PC-3 (cell line): ENCODE measurements at places on chromosomes 5 and 9.

DNA sequence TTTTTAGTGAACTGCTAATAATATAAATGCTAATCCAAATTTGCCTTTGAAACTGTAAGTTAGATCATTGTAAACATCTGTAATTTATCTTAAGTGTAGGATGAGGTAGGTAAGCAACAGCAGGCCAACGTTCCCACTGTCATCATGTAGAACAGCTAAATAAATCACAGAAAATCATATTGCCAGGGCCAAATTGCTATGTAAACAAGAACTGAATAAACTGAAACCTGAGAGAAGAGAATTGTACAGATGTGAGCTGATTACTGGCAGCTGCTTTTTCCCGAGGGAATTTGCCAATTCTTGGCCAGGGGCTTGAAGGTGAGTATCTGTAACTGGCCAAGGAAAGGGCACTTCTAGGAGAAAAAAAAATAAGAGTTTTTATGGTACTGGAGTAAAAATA, 97.6 kb downstream of the CDH10 start:
- no peak for DNase-seq

DNA sequence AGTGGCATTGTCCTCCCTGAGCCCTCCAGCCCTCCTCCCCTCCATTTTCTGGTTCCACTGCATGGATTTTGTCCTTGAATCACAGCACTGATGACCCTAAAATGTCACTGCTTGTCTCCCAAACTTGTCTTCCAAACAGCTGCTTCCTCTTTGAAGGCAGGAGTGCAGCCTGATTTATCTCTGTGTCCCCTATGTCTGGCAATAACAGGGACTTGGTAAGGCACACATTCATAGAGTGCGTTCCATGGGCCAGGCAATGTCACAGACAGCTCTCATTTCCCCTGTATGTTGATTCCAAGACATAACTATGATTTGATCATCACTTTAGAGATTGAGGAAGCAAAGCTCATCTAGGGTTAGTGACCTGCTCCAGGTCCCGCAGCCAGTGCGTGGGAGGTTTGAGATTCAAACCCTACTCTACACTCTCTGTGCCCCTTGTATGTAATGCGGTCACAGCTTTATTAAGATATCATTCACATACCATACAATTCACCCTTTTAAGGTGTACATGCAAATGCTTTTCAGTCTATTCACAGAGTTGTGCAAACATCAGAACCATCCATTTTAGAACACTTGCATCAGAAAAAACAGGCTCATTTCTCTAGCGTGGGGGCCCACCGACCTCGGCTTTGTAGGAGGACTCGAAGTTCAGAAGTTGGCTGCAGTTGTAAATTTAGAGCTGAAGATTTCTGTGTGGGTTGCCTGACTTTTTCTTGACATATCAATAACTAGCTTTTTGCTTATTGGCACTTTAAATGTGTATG, 28.4 kb upstream of the BOD1 start:
- DNase-seq, result no peak

DNA sequence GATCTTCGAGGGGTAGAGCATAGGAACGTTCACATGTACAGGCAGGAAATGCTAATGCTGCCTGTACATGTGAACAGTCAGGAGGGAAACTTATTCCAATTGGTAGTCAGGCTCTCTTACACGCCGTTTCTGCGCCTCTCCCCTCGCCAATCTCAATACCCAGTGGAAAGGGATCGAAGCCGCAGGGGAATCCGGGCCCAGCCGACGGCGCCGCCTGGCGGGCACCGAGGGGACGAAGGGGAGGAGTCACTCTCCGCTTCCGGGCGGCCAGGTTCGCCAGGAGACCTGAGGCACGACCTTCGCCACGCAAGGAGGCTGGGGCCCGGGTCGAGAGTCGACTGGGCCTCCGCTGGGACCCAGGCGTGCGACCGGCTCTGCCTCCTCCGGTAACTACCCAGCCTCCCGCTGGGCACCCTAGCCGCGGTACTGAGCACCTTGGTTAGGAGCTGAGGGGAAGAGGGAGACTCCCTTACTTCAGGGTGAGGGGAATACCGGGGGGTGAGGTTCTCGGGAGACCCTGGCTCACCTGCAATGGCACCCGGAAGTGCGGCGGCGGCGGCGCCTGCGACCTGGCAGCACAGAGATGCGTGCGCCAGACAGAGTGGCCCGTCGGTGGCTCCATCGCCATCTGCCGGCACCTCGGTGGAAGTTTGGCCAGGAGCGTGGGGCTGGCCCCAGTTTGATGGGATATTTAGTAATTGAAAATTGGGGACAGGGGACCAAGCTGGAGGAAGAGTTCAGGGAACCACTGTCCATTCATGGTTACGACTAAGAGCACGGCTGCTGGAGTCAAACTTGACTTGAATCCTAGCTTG, at the start of gene PIGO:
Gene PIGO (minus strand): TSS at position 557 of the 815 bp plus-strand sequence. CDS start 1,026 bp downstream, outside the sequence.
- peak; percentile 77 for DNase-seq

- DNase-seq, result peak; percentile 76
Measured at GRCh38 chr9:88534456-88535225, at the start of gene NXNL2. Gene NXNL2 (plus strand): TSS chr9:88535178. CDS start chr9:88535435, 257 bp downstream.

DNA sequence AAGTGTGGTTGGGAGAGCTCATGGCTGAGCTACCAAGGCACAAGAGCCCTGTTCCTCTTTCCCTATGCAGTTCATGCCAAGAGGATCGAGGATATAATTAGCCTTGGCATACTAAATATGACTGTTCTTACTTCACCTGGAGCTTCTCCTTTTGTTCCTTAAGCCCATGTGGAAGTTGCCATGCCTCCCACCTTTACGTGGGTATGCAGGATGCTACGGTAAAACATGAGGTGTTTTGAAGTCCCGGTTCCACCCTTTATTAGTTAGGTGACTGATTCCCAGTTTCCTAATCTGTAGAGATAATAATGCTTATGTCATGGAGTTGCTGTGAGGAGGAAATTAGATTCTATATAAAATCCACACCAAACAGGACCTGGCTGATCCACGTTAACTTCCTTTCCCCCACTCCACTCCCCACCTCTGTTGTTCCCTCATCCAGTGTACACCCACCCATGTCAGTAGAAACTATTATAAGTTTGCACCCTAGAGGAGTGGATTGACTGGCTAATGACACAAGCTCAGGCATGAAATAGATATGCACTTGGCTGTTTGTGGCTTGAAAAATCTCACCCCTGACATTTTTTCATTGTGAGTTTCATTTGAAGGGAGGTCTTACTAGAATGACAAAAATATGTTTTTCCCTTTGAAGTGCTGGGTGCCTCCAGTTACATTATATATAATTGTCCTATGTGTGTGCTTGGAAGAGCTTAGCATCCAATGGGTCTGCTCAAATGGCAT, 36.8 kb upstream of the SHOC1 start:
- no peak for DNase-seq

- DNase-seq, result no peak
Measured at GRCh38 chr9:102514541-102514940, 480.6 kb upstream of the CYLC2 start.

DNA sequence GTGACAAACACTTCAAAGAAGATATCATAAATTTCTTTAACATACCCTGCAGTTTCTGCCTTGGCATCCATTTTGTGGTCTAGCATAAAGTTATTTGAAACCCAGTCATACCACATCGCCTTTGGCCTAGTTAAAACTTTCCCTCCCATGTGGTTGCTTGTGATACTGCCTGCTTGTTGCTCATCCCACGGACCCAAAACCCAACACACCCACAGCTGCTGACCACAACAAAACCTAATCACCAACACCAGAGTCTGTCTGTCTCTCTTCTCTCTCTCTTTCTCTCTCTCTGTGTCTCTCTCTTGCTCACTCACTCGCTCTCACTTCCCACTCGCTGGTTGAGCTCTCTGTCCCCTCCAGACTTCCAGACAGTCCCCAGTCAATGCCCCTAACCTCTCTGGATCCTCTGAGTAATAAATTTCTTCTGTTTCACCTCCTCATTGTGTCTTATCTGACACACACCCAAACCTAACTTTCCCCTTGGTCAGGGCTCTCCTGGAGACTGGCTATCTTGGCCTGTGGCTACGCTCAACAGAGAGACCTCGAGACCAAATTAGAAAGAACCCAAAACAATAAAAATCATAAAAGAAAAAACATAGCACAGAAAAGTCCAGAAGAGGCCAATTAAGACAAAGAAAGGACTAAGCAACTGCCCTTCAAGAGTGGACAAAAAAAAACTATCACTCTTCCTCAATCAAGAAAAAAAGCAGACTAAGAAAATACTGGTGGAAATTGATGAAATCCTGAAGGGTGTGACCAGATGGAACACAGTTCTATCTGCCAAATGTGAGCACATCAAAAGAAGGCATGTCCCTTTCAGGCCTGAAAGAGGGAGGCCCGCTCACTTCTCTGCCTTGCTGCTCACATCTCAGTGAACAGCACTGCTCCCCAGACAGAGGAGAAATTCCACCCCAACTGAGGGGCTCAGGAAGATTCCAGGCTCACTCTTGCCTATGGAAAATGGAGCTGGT, 41.5 kb downstream of the TTLL11 start:
- no peak for DNase-seq

DNA sequence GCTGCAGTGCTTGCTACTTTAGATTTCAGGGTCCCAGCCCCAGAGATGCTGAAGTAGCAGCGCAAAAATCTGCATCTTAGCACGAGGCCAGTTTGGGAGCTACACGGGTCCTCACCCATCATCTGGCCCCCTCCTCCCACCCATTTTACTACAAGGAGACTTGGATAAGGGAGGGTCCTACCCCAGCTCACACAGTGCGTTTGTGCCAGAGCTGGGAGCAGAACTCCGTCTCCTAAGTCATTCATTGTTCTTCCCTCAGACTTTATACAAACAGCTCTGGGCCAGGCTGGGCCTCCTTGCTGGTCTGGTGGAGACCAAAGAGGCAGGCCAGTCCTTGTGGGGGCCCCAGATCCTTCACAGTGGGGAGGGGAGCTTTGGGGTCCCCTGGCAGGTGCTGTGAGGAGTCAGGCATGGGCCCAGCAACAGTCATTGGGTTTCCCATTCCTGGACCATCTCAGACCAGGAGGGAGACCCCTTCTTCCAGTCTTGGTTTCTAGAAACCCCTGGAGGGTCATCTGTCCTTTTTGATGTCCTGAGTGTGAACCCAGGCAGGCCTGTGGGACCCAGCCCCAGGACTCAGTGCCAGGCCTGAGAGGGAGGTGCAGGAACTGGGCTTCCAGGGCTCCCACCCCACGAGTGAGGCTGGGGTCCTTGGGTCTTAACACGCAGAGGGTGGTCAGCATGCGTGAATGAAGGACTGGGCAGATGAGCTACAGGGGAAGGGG, 2.3 kb upstream of the IL17B start:
- DNase-seq, result no peak

DNA sequence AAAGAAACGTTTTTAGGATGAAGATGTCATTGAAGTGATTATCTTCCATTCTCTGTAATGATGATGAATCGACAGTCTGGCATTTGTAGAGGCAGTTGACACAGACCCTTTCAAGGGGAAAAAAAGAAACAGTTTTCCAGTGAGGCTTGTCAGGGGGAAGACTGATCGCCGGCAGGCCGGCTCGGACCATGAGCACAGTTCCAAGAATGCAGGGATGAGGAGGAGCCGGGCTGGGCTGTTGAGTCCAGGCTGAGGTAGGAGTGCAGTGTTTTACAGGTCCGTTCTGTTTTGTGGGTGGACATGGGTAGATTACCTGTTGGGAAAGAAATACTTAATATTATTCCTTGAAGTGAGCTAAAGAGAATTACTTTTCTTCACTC, 194.6 kb downstream of the AOPEP start:
- DNase-seq, result peak; percentile 56

- peak; percentile 52 for DNase-seq
Measured at GRCh38 chr5:11494340-11494739, 409.9 kb downstream of the CTNND2 start.

DNA sequence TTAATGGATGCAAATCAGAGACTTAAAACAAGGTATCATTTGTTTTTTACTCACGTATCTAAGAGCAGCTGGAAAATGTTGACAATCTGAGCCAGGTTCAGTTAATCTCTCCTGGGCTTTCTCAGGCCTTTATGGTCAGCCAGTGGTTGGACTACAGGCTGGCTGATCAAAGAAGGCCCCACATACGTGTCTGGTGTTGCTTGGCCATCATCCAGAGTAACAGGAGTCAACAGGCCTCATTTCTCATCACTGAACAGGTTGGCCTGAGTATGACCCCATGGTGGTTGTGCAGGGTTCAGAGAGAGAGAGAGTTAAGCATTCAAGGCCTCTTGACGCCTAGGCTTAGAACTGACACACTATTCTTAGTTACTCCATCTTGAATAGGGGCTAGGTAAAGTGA, 97.0 kb upstream of the VLDLR start:
- DNase-seq, result no peak

DNA sequence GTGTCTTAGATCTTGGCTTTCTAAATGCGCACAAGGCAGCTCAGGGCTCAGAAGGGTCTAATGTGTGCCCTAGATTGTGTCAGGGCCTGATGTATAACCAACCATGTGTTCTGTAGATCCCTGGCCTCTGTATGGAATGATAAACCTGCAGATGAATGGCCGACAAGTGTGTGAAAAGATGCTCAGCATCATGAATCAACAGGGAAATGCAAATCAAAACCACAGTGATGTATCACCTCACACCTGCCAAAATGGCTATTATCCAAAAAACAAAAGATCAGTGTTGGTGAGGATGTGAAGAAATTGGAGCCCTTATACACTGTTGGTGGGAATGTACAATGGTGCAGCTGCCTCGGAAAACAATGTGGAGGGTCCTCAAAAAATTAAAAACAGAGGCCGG, 489.8 kb downstream of the SEMA5A start:
- no peak for DNase-seq

DNA sequence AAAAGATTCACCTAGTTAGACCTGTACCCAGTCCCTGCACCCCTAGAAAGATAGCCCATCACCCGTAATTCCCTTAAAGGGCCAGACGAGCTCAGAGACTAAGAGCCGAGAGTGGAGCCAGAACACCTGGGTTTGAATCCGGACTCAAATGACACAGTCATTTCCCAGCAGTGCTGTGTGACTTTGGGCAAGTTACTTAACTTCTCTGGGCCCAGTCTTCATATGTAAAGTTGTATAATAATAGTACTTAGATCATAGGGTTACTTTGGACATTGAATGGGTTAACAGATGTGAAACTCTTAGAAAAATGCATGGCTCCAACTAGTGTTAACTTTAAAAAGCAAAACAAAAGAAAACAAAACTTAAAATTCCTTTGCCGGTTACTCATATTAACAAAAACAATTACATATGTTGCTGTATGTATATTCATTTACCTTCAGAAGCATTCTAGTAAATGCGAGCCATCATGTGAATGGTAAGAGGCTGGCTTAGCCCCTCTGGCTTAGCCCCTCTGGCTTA, 40.4 kb upstream of the RASGRF2 start:
- no peak for DNase-seq

- DNase-seq, result peak; percentile 30
Measured at GRCh38 chr9:126514037-126514821, 99.5 kb upstream of the LMX1B start.

GRCh38 chr5:36369219-36369690, 67.6 kb upstream of the RANBP3L start:
- peak; percentile 91 for DNase-seq

- no peak for DNase-seq
Measured at GRCh38 chr9:116550696-116551436, 136.2 kb upstream of the TRIM32 start.

GRCh38 chr5:138439477-138440158, 761 bp downstream of the REEP2 start:
- DNase-seq, result no peak

- no peak for DNase-seq
Measured at GRCh38 chr9:123739387-123739786, 190.5 kb downstream of the DENND1A start.
